NCI-H1694 treated with DMSO at 0.1 percent for 48 hours (cell line): ENCODE measurements at places on chromosomes 6 and 20.

GRCh38 chr6:81067057-81067456 is 685.4 kb downstream of the TENT5A start:
- no peak for DNase-seq

GRCh38 chr6:41892921-41893564 is 2.1 kb downstream of the USP49 start:
- DNase-seq, result no peak

DNA sequence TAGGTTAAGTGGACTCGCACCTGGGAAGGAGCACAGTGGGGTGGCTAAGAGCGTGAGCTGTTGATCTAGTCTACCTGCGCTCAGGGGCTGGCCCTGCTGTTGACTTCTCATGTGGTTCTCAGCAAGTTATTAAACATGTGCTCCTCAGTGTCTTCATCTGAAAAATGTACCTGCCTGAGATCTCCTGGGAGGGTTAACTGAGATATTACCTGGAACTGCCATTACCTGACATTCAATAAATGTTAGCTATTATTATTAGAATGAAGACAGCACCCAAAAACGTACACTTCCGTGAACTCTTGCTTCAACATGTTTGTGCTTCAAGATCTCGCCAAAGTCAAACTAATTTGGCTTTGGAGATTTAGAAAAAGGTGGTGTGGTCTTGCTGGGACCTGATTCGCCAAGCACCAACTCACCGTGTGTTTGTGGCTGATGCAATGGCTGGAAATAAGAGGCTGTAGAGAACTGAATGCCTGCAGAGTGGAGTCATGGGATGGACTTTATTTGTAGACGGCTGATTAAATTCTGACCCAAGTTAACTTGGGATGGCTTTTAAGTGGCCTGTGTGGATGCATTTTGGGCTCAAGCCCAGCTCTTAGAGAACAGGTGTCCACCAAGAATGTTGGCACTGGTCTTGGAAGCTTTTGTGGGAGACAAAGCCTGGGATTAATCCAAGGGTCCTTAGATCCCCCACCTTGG is 692.9 kb downstream of the QKI start:
- no peak for DNase-seq

DNA sequence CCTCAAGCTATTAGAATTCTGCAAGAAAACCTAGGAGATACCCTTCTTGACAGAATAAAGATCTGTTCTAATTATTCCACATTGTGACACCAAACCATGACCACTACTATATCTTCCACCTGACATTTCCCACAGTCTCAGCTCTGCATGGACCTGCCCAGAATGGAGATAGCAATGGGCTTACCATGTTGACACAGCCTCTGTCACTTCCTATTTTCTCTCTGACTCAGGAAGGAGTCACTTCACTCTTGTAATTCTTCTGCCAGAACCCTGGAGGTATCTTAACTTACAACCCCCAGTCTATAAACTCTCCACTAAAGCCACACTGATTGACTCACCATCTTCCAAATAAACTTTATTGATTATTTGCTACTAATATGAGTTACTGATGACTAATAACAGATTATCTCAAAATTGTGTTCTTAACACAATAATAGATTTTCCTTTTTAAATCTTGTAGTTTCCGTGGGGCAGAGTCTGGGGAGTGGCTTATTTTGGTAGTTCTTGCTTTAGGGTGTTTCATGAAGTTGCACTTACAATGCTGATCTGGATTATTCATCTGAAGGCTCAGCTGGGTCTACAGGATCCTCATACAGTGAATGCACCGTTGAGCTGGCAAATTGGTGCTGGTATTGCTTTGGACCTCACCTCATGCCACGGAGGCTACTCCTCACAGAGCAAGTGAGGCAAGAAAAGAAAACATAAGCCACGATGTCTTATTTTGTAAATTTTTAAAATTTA is 869.9 kb downstream of the KIF16B start:
- DNase-seq, result no peak

GRCh38 chr6:24925661-24926060 is 10.1 kb downstream of the RIPOR2 start:
- DNase-seq, result no peak

DNA sequence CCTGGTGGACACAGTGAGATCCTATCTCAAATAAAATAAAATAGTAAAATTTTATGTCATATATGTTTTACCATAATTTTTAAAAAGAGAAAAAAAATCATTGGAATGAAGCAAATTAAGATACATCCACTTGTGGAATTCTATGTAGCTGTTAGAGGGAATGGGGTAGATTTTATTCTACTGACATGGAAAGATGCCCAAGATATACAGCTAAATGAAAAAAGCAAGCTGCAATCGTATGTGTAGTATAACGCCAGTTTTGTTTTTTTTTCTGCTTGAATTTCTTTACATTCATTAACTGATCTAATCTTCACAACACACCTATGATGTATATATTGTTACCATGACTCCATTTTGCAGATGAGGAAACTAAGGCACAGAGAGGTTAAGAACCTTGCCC is 23.4 kb upstream of the RANBP9 start:
- DNase-seq, result no peak

- peak; percentile 65 for DNase-seq
These were observed 44.8 kb downstream of the STK4 start for GRCh38 chr20:45011108-45011526.

- no peak for DNase-seq
These were observed 68.9 kb upstream of the HDAC2 start for GRCh38 chr6:114039841-114040240.

GRCh38 chr6:27168108-27168507 is 79.4 kb upstream of the PRSS16 start:
- no peak for DNase-seq

GRCh38 chr6:113997116-113997515 is 26.2 kb upstream of the HDAC2 start:
- no peak for DNase-seq

- DNase-seq, result no peak
These were observed 3.5 kb downstream of the TUBB1 start for GRCh38 chr20:59022754-59023153.
